ENCODE measurements at places on chromosomes 7 and 10. TPM values are rescaled to one million over a fixed set of nuclear protein-coding genes. Genes with fewer than 3 reads are reported as not detected.

DNA sequence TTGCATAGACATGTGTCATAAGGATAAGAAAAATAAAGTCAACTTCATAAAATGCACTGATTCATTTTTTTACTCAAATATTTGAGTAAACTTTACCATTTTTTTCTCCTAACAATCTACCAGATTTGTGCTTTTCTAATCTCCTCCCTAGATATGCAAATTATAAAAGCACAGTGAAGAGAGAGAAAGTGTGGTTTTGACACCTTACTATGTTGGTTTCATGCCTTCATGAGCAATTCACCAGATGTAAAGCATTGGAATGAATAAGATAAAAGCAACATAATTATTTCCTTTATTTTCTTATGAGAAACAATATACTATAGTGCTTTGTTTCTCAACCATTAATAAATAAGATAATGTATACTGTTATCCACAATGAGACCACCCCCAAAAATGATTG lies 432.5 kb upstream of the PCDH15 start:
- no peak for DNase-seq

UBE2D1 gene
- 14.5 TPM for total RNA-seq

DNA sequence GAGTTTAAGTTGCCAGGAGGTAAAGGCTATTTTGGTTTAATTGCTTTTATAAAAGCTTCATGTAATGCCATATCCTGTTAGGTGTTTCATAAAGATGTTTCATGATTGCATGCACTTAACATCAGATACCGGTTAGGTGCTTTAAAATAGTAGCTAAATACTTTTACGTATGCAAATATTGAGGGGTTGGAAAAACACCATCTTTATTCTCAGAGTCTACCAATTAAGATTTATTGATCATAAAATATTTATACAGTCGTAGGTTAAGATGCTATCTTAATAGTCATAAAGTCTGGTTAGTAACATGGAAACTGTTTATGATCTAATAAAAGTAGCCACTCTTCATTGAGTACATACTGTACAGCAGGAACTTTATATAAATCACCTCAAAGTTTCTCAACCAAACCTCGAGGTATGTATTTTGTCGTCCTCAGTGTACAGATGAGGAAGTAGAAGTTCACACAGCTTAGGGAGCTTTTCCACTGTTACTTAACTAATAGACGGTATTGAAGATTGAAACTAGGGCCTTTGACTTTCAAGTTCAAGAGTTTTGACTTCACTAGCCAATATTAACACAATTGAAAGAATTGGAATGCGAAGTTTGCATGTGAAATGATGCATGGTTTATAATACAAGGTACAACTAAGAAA lies 897.1 kb downstream of the GATA3 start:
- DNase-seq: no peak

WEE2 gene
- total RNA-seq: not detected

GRCh38 chr7:63067897-63068585 lies 930.6 kb upstream of the ZNF722 start:
- no peak for DNase-seq

- DNase-seq: no peak
Observed at GRCh38 chr7:5467645-5468044, 44.0 kb upstream of the TNRC18 start.

GRCh38 chr10:112771733-112772132 lies 178.3 kb upstream of the TCF7L2 start:
- no peak for DNase-seq

DNA sequence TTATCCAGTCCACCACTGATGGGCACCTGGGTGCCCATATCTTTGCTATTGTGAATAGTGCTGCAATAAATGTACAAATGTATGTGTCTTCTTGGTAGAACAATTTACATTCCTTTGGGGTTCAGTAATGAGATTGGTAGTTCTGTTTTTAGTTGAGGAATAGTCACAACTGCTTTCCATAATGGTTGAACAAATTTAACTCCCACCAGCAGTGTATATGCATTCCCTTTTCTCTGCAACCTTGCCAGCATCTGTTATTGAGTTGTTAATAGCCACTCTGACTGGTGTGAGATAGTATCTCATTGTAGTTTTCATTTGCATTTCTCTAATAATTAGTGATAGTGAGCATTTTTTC lies 27.8 kb downstream of the COA1 start:
- DNase-seq: no peak

- DNase-seq: no peak
Observed at GRCh38 chr10:13717571-13717935, 130.8 kb downstream of the PRPF18 start.

- no peak for DNase-seq
Observed at GRCh38 chr10:91519899-91520514, 109.9 kb downstream of the HECTD2 start.

NRCAM gene
- total RNA-seq: not detected

SPDYE1 gene
- total RNA-seq: not detected

- no peak for DNase-seq
Observed at GRCh38 chr7:95922191-95922590, 149.8 kb downstream of the DYNC1I1 start.

- no peak for DNase-seq
Observed at GRCh38 chr7:7869651-7870050, 98.9 kb upstream of the GLCCI1 start.

TRIM74 gene
- total RNA-seq: 1.1 TPM

DNA sequence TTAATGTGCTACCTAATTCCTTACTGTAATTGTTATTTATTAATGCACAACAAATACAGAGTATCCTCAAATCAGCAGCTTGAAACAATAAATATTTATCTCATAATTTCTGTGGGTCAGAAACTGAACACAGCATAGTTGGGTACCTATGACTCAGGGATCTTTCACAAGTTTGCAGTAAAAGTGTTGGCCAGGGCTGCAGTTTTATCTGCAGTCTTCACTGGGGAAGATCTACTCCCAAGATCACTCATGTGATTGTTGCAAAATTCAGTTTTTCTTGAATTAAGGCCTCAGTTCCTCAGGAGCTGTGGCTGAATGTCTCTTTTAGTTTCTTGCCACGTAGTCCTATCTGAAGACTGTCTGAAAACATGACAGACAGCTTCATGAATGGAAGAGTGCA lies 237.8 kb downstream of the ZWINT start:
- no peak for DNase-seq

TACR2 gene
- total RNA-seq: not detected

FGL2 gene
- 0.65 TPM for total RNA-seq

Measured in activated CD4-positive, alpha-beta memory T cell treated with anti-CD3 and anti-CD28 coated beads for 36 hours (primary cell).